ENCODE measurements at places on chromosomes 3 and 15.

- DNase-seq, result no peak
These were observed 2.5 kb downstream of the RBM15B start for GRCh38 chr3:51393564-51393963.

DNA sequence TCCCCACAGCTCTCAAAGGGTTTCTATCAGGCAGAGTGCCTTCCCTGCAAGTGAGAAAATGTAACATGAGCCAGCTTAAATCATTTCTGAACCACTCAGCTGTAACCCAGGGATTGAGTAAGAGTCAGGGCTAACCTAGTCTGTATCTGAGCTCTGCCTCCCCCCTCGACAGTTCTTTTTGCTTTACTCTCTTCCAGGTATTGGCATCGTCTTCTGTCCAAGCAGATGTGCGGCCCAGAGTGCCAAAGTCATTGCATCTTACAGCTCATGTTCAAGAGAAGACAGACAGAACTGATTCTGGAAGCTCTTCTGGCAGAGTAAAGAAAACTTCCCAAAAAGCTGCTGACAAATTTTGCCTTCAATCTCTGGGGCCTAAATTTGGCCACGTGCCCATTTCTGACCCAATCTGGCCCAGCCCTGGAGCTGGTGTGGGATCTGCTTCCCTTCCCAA is 74.8 kb downstream of the ABHD5 start:
- DNase-seq, result no peak

GRCh38 chr3:29240248-29240647 is 40.6 kb upstream of the RBMS3 start:
- no peak for DNase-seq

GRCh38 chr15:85694091-85694490 is 100.6 kb downstream of the KLHL25 start:
- no peak for DNase-seq

- no peak for DNase-seq
These were observed 19.3 kb downstream of the RAB27A start for GRCh38 chr15:55270291-55270690.

- DNase-seq, result no peak
These were observed 109.5 kb downstream of the AKAP13 start for GRCh38 chr15:85489773-85490493.

DNA sequence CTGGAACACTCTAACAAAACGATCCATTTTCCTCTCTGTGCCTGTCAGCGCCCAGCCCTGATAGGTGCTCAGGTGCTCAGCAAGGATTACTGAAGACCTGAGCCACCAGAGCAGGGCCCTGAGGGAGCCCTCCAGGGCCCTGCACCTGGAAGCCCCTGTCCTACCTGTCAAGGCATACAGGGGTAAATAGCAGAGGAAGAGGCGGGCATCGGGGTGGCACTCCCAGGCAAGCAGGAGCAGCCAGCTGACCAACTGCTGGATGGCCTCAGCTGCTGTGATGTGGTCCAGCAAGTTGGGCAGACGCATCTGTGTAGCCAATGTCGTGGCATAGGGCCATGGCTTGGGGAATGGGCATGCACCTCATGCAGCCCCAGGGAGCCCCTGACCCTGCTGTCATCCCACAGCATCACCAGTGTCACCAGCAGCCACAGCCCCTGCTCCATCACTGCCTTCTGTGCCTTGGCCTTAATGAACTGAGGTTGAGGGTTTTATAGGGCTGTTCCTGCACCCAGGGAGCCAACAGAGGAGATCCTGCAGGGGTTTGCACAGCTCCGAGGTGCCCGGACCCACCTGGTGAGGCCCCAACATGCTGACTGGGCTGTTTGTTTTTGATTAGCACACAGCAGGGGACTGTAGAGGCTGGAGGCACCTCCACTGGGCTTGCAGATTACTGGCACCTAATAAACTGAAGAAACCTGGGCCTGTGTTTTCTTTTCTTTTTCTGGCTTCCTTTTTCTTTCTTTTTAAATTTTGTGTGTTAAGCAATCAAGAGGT is 7.9 kb upstream of the WDR6 start:
- no peak for DNase-seq
